ENCODE measurements at places on chromosomes 3 and 15.

GRCh38 chr15:61031532-61031931 is 197.6 kb downstream of the RORA start:
- no peak for DNase-seq

GRCh38 chr3:44000586-44000985 is 241.1 kb upstream of the TOPAZ1 start:
- no peak for DNase-seq

DNA sequence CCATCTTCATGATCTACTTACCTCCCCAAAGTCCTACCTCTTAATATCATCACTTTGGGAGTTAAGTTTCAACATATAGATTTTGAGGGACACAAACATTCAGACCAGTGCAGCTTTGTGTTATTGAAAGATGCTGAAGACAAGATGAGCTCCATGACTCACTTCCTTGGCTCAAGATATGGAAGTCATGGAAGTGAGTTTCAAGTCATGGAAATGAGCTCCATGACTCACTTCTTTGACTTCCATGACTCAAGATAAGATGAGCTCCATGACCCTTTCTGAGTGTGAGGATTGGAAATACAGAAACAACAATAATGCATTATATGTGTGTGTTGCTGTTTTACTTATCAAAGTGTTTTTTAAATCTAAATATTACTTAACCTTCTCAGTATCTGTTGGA is 170.2 kb upstream of the TPRG1 start:
- DNase-seq, result no peak

GRCh38 chr3:69299344-69299743 is 86.5 kb downstream of the FRMD4B start:
- no peak for DNase-seq

DNA sequence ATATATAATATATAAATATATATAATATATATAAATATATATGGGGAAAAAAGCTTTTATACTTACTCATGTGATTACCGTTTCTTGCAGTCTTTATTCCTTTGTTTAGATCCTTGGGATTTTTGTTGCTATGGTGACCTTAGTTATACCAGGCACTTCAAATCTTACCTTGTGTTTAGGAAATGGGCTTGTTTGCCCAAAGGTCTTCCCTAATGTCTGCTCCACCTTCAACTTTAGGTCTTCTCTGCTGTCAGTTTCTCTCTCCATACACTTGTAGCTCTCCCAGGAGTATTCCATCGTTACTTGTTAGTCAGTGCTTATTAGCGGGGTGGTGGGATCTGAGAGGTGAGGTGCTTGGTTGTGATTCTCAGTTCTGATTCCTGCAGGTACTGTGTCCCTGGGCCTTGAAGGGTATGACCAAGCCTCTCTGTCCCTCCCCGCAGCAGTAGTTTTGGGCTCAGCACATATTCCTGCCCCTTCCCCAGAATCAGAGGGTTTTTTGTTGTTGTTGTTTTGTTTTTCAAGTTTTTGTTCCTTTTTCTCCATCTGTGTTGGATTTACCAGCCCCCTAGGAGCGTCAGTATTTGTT is 9.6 kb upstream of the LAMP3 start:
- no peak for DNase-seq

DNA sequence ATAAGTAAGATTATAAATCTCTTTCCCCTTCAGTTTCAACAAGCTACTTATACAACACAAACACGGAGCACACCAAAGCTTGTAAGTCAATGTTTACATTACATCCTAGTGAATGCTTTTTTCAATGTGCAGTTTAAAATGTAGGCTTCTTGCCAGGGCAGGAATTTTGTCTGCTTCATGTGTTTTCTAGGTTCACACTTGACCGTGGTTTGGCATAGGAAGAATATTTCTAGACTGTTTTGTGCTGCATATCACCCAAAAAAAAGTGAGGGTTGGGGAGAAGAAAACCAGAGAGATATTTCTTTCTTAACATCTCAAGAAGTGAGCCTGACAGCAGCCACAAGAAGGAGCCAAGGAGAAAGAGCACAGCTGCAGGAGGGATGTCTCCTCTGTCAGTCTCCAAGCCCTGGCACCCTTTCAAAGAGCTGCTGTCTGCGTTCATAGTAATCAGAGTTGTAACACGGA is 255.8 kb downstream of the MEIS2 start:
- no peak for DNase-seq

GRCh38 chr15:58472821-58473581 is 41.2 kb downstream of the LIPC start:
- DNase-seq, result peak; percentile 53

- DNase-seq, result peak; percentile 39
Measured at GRCh38 chr3:163490119-163490518, 1588.2 kb downstream of the SI start.

DNA sequence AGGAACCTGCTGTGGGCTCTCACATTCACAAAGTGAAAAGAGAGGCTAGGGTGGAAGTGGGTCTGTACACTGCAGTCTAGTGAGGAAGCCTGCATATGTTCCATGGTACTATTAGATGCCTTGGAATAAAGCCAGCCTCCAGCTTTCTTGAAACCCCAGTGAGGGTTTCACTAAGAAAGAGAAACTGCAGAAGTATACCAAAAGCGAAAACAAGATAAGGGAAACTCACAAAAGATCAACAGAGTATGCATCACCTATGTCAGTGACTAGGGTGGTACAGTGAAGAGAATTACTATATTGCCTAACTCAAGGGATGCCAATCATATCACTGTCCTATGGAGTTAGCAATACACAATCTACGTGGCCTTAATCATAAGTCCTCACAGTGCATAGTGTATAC is 212.5 kb upstream of the GADL1 start:
- no peak for DNase-seq

DNA sequence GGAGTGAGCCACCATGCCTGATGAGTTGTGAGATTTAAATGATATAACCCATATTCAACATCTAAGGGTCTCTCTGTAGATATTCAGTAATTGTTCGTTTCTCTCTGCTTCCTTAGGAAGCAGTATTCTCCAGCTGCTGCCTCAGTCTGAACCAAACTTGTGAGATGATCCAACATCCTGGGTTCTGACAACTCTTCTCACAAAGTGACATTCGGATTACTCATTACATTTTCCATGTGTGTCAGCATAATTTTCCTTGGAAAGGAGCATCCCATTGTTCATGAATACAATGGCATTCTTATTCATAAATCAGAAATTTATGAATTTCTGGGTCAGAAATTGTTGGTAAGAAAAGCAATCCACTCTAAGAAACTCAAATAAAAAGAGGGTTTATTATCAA is 15.0 kb upstream of the SEC22A start:
- no peak for DNase-seq

GRCh38 chr3:197957790-197958133 is 2.3 kb upstream of the LMLN start:
- DNase-seq, result no peak

- DNase-seq, result no peak
Measured at GRCh38 chr3:108182339-108182738, 39.9 kb downstream of the IFT57 start.

- no peak for DNase-seq
Measured at GRCh38 chr3:141486496-141486745, 406 bp upstream of the RASA2 start.

DNA sequence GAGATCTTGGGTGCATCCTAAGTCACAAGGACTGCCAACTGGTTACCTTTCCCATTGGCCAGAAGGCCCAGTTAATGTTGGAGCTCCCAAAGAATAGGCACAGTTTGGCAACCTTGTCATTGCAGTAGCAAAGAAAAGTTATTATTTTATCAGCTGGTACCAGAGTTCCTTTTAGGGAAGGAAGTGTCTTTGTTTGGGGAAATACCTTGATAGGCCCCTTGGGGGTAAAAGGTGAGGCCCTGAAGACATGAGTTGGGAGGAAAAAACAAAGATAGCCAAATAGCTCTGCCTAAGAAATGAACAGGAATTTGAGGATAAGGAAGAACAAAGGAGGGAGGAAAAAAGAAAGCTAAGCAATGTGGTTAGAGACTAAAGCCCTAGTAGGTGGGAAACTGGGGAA is 85.8 kb downstream of the ANP32A start:
- DNase-seq, result no peak

DNA sequence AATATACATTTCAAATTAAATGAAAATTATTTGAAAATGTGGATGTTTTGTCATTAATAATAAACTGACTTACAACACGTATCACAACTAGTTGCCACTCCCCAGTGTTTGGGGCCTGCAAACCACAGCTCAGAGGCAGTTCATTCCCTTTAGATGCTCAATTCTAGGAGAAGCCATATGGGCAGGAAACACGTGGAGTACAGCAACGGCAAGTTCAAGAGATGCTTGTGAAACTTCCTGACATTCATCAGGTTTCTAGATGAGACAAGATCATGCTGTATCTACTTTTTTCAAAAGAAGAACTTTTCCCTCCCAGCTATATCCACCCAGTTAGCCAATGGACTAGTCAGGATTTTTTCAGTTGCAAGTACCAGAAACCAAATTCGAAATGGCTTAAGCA is 17.6 kb upstream of the PLA2G4D start:
- no peak for DNase-seq

- no peak for DNase-seq
Measured at GRCh38 chr3:16496408-16497222, 16.9 kb downstream of the RFTN1 start.

- DNase-seq, result no peak
Measured at GRCh38 chr3:18237251-18238005, 187.7 kb downstream of the SATB1 start.

DNA sequence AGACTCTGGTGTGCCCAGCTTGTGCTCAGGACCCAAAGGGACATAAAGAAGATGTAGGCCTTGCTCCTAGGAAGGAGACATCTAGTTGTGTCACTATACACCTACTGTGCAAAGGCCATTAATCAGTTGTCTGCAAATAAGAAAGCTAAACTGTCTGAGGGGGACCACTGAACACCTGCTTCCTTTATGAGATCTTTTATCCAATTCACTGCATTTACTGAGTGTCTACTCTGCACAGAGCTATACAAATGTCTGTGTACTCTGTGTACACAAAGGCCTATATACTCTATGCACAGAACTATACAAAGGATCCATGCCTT is 124.8 kb downstream of the CTNNB1 start:
- no peak for DNase-seq

DNA sequence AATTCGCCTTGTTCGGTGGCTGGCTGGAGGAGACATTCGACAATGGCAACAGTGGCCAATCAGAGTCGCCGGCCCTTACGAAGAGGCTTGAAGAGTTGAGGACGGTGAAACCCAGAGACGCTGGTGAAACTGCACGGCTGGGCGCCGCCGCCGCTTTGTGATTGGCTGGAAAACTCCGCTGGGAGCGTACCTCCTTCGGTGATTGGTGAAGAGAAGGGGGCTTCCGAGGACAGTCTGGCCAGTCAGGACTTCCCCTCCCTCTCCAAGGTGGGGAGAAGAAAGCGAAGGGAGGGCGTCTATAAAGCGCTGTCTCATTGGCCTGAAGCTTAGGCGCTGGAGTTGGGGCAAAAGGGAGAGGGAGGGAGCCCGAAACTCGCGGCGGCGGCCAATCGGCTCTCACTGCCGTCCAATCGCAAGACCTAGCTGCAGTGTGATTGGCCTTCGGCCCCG is 554 bp upstream of the GSK3B start:
- DNase-seq, result peak; percentile 94

GRCh38 chr15:82952158-82953081 is at the start of gene HOMER2:
Gene HOMER2 (minus strand): TSS chr15:82952720. CDS start chr15:82952535, 185 bp downstream.
- peak; percentile 29 for DNase-seq

- DNase-seq, result no peak
Measured at GRCh38 chr3:167783781-167784180, 48.3 kb downstream of the SERPINI1 start.

GRCh38 chr3:160616716-160617115 is 51.3 kb upstream of the KPNA4 start:
- DNase-seq, result no peak

DNA sequence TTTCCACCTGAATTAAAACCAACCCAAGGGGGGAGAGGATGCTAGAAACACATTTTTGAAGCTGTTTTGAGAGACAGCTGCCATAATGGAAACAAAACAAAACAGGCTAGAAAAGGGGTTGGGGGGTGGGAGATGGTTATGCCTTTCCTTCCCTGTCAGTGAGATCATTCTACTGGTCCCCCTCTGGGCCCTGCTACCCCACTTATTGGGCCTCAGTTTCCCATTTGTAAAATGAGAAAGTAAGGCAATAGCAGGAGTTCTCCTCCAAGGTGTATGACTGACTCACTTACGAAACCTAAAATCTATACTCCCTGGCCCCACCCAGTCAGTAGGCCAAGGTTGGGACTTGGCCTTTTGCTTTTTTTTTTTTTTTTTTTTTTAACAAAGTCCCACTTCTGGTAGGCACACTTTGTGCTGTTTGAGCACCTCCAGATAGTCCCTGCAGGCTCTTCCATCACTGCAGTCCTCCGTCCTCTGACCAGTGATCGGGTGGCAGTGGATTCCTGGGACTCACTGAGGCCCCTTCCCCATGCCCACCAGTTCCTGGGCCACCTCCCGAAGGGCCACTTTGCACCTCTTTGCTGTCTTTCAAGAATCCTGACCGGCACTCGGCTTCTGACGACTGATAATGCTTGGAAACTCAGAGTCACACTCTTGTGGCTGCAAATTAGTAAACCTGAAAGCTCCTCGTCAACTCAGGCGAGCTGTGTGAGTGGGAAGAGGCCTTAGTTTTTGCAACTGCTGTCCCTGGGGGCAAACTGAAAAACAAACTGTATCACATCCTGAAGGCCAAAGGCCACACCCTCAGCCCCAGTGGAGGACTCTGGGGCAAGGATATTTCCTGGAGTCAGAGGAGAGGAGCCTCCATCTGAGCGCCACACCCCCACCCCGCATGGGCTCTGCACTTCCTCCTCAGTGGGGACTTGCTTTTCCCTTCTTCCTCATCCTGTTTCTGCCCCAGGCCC is 6.7 kb upstream of the PSTPIP1 start:
- DNase-seq, result peak; percentile 80

DNA sequence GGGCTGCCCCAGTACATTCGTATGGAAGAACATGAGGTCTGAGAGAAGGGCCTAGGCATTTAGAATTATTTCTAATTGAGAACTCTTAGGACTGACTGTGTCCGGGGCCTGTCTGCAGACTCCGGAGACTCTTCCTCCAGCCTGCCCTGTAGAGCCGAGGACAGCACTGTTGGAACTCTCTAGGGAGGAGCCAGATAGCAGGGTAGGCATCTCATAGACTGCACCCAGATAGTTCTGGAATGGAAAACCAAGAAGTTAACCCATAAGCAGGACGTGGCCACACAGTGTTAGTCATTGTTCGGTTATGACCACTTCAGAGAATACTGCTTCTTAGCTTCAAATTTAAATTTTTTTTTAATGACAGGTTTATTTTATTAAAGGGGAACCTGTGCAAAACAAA is 59.5 kb downstream of the SNRK start:
- peak; percentile 37 for DNase-seq

DNA sequence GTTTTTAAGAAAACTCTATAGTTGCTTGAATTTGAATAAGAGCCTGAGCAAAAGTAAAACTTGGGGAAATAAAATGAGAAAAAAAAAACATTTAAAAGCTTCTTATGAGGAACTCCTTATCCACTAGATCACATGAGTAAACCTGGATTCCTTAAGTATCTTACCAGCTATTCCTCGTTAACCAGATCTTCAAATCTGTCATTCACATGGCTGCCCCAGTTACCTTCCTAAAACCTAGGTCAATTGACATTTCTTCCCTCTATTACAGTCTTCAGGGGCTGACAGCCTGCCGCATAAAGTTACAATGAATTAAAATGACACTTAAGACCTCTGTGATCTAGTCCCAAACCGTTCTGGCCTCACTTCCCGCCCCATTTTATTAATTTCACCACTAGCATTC is 583.6 kb downstream of the NR2F2 start:
- no peak for DNase-seq
